Small intestine (tissue), 16 donors: ENCODE measurements at places on chromosomes 2 and 18.

GRCh38 chr2:66445925-66446871 lies 11.3 kb downstream of the MEIS1 start:
- DNase-seq = no peak

GRCh38 chr2:34353509-34354113 lies 754.5 kb upstream of the FAM98A start:
- DNase-seq = peak; percentile 1

DNA sequence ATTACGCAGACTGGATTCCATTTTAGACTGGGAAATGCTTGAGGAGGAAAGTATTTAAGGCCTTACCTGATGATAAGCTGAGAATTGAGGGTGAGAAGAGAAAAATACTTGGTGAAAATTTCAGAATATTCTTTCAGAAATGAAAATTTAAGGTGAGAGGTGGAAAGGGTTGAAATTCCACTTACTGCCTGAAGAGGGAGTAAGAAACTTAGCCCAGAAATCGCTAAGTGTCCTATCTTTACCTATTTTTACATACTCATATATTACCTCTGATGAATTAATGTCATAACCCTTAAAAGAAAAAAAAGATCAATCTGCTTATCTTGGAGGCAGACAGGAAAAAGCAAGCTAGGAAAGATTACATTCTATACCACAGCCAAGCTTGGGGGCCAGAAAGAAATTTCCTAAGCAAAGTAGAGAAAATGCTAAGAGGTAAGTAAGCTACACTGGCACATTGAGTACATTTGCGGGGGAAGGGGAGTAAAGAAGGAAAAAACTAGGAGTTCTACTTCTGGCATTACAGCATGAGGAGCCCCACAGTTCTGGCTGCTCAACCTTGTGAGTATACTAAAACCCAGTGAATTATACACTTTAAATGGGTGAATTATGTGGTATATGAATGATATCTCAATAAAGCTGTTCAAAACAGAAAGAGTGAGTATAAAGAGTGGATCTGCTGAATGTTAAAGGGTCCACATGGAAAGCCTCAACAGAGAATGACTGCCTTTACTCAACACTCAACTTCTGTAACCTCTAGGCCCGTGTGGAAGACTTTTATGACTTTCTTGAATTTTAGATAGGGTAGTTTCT lies 33.8 kb downstream of the SMC6 start:
- DNase-seq = peak; percentile 3

- no peak for DNase-seq
Measured at GRCh38 chr18:27094621-27095020, 90.5 kb downstream of the CHST9 start.

GRCh38 chr2:109209941-109210340 lies 80.9 kb downstream of the SH3RF3 start:
- no peak for DNase-seq

GRCh38 chr2:118016911-118017310 lies 3.0 kb upstream of the CCDC93 start:
- no peak for DNase-seq

DNA sequence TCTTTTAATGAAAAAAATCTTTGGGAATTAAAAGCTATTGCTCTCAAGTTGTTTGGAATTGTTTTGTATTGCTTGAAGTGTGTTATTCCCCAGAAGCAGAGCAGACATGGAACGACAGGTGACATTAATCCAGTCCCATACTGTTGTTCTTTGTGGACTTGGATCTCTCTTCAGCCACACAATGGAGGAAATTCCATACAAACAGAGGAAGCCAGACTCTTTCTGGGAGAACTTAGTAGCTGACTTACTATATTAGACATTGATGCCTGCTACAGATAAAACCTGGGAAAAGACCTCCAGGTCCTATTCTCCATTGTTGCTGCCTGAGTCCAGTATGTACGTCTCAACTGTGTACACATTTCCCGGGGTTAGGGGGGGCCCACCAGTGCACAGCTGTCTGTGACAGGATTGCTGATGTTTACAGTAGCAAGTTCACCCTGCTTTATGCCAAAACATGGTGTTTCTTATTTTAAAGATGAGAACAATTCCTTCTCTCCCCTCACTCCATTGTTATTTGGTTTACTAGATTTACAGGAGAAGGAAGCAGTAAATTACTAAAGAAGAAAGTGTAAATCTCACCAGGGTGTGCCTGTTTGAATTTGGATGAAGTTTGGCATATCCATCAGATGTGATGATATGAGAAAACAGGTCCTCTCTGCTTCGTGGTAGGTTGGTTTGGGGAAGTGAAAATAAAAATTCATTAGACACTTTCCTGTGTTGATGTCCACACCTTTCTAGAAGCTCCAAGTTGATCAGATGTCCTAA lies 142.4 kb upstream of the RBBP8 start:
- no peak for DNase-seq

GRCh38 chr2:74849228-74849892 lies 15.4 kb downstream of the HK2 start:
- DNase-seq = no peak

DNA sequence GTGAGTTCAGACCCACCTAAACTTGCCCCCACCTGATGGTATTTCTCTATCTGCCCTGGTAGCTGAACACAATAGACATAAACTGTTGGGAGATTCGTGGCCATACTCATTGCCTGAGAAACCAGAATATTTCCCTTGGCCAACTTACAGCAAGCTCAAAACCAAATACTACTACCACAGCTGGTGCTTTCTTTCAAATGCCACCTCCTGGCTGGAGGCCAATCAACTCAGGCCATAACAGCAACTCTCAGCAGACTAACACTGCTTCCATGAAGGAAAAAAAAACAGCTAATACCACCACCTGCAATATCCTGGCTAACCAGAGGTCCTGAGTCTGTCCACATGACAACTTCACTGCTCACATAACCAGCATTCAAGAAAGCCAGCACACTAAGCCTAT lies 373.1 kb downstream of the CMPK2 start:
- no peak for DNase-seq

GRCh38 chr2:145110668-145111356 lies 590.9 kb upstream of the ZEB2 start:
- DNase-seq = no peak

DNA sequence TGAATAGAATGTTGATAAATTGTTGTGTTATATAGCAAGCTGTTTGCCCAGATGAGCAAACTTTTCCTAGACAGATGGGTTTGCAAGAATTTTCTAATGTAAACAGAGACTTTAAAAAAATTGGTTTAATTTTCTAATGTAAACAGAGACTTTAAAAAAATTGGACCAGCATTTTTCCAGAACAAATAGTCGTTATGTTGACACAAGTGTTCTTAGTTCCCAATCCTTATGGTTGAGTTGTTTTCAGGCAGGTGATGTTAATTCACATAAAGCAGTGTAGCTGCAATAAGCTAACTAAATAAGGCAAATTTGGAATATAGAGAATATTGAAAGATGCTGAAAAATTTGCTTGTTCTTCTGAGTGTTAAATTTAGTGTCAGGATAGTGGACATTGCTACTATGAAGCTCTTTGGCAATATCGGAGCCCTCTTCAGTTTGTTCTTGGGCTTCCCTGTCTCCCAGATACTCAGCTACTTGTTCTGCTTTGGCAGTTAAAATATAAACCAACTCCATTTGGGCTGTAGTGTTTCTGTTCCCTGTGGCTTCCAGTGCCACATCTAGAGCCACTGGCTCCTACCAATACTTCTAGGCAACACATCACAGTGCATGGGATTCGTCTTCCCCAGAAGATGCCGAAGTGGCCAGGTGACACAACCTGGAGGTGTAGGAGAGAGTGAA lies 105.7 kb downstream of the DYNAP start:
- no peak for DNase-seq

GRCh38 chr2:27249159-27249890 lies 13.5 kb downstream of the SLC30A3 start:
- DNase-seq = no peak

DNA sequence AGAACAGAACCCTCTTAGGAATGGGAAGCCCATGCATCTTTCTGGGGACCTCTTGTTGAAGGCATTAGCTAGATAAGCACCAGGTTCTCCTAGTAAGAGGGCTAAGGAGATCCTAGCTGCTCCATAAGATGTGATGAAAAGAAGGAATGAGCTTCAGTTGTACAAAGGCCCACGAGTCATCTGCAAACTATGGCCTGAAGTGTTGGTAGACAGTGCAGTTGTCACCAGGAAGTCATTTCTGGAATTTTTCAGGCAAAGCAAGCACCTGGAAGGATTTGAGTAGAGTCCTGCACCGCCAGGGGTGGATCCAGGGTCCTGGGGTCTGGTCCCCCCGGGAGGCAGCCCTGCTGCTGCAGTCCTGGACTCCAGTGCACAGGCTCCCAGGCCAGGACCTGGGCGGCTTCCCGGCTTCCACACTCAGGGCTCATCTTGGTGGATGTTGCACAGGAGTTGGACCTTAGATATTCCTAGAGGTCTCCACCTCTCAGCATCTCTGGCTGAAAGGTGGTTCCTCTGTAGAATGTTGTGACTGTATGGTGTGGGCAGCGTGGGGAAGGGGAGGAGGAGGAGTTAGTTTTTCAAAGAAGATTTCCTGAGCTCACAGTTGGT lies 85.3 kb downstream of the LDLRAD4 start:
- no peak for DNase-seq

GRCh38 chr18:47953471-47953931 lies 23.0 kb upstream of the SMAD2 start:
- peak; percentile 18 for DNase-seq

DNA sequence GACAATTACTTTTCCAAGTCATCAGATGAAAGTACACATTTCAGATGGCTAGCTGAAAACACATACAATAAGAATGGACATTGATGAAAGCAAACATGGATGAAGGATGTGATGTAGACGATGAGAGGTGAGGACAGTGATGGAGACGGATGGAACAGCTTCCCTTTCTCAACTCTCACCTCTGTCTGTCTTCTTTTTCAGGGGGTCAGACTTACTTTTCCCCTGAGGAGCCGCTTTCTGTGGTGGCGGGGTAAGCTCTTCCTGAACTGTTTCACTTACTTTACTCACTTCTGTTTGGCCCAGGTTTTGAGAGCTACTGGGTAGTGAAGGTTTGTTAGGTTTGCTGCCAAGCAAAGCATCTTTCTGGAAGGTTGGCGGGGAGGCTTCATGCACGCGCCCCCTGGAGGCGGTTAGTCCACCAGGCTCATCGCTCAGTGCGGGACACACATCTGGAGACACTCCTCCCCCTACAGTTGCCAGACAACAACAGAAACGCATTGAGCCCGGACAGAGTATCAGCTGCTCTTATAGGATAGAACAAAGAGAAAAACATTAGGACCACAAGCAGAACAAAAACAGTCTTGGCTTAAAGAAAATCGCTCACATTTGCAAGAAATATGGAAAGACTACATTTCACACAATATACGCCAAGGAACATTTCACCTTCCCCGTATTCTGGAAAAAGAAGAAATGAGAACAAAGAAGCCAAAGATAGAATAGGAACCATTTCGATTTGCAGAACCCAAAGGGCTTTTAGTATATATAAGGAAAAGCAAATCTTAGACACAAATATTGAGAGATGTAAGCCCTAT lies 90.5 kb downstream of the MYOM1 start:
- DNase-seq = peak; percentile 85

DNA sequence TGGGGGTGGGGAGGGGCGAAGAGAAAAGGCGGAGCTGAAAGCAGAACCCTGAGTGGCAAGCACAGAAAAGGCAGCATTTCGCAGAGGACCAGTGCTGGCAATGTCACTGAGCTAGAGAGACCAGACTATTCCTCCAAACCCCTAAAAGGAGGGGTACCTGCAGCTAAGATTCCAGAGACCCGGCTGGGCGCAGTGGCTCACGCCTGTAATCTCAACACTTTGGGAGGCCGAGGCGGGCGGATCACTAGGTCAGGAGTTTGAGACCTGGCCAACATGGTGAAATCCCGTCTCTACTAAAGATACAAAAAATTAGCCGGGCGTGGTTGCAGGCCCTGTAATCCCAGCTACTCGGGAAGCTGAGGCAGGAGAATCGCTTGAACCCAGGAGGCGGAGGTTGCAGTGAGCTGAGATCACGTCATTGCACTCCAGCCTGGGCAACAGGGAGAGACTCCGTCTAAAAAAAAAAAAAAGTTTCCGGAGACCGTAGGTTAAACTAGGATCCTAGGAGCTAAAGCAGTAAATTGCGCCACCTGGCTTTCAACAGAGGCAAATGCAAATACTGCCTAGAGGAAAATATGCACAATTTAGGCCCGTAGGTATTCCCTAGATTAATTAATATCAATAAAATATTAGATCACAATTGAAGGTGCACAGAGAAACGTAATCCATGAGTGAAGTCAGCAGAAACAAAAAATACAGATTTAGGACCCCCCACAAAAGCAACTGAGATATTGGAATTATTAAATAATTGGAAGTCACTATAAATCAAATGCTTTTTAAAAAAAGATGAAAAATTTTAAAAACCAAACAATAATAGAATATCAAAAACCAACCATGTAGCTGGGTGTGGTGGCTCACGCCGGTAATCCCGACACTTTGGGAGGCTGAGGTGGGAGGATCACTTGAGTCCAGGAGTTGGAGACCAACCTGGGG lies 4.9 kb downstream of the UCN start:
- peak; percentile 66 for DNase-seq

DNA sequence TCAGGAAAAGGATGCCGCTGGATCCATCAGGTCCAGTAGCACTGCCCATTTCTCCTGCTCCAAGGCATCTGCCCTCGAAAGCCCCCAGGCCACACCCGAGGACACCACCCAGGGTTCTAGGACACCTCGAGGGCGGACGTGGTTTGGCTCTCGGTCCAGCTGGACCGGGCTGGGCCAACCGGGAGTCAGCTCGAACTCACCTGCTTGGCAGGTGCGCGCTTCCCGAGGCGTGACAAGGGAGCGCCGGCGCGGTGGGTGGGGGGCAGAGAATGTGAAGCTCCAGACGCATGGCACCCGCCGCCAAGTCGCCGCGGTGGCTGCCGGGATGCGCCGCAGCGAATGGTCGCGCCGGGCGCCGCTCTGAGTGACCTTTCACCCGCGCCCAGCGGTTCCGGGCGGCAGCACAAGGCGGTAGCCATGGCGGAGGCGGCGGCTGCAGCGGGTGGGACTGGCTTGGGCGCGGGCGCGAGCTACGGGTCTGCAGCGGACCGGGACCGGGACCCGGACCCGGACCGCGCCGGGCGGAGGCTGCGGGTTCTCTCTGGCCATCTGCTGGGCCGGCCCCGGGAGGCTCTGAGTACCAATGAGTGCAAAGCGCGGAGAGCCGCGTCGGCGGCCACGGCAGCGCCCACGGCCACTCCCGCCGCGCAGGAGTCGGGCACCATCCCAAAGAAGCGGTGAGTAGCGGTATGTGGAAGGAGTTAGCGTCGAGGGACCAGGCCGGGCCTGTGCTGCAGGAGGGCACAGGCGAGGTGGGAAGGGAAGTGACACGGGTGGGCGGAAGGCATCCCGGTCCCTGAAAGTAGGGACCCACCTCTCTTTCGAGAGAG lies at the start of gene AGPS:
Gene AGPS (plus strand): TSS at position 401 of the 830 bp plus-strand sequence. CDS start 17 bp downstream, at position 418.
- DNase-seq = peak; percentile 83

- DNase-seq = no peak
Measured at GRCh38 chr2:9991829-9992273, 40.4 kb downstream of the GRHL1 start.

DNA sequence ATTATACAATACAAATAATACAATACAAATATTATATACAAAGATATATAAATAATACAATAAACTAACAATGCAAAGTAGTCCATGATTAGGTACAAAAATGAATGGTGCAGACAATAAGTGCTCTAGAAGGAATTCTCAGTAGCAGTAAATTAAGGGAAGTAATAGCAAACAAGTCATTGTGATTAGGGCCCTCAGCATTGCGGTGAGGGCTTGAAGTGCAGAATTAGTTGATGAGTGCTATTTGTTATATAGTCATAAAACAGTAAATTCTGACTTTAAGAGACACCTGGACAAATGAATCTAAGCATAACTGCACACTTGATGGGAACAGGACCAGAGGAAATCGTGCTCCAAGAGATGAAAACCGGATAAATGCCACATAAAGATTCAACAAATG lies 74.9 kb downstream of the ANKRD44 start:
- no peak for DNase-seq

- no peak for DNase-seq
Measured at GRCh38 chr18:2839202-2839601, 7.6 kb upstream of the EMILIN2 start.

- no peak for DNase-seq
Measured at GRCh38 chr2:43054367-43054766, 172.0 kb downstream of the ZFP36L2 start.
